ENCODE measurements at places on chromosomes 5 and 9. TPM values are rescaled to one million over a fixed set of nuclear protein-coding genes. Genes with fewer than 3 reads are reported as not detected.

The GPRIN1 gene
- 1.1 TPM for total RNA-seq

The HOMER1 gene
- 11.8 TPM for total RNA-seq

The RAD17 gene
- total RNA-seq, result 18.3 TPM

The RMI1 gene
- 3.1 TPM for total RNA-seq

The TRIM7 gene
- 1.2 TPM for total RNA-seq

The C9orf50 gene
- 1.2 TPM for total RNA-seq

The LCN1 gene
- total RNA-seq, result not detected

The PCDHA6 gene
- total RNA-seq, result 1.1 TPM

The CTNND2 gene
- total RNA-seq, result 0.36 TPM

The PCDHGB3 gene
- 6.1 TPM for total RNA-seq

The INSL4 gene
- not detected for total RNA-seq

The ELAVL2 gene
- total RNA-seq, result 0.16 TPM

The OR13F1 gene
- not detected for total RNA-seq

The FCHSD1 gene
- total RNA-seq, result 22.7 TPM

The SPATA31E1 gene
- total RNA-seq, result not detected

The ZNF474 gene
- total RNA-seq, result 0.27 TPM

The DMRTA1 gene
- 0.95 TPM for total RNA-seq

The ANKRD31 gene
- total RNA-seq, result 0.28 TPM

The EQTN gene
- not detected for total RNA-seq

The SLC25A48 gene
- total RNA-seq, result not detected

The INSL6 gene
- not detected for total RNA-seq

The STKLD1 gene
- 8.3 TPM for total RNA-seq

The BTNL9 gene
- 5.0 TPM for total RNA-seq

The ZDHHC21 gene
- total RNA-seq, result 15.6 TPM

The LCN6 gene
- total RNA-seq, result 19.1 TPM

The PCDHA1 gene
- total RNA-seq, result not detected

The GDNF gene
- total RNA-seq, result 16.3 TPM

The SLU7 gene
- total RNA-seq, result 80.3 TPM

The ADAMTS12 gene
- 3.7 TPM for total RNA-seq

The RASEF gene
- total RNA-seq, result 0.16 TPM

The KIF12 gene
- total RNA-seq, result not detected

The DMRT3 gene
- total RNA-seq, result not detected

The NAA35 gene
- 19.5 TPM for total RNA-seq

The UBE2QL1 gene
- 3.6 TPM for total RNA-seq

The KCTD16 gene
- total RNA-seq, result 0.71 TPM

The TXNDC8 gene
- not detected for total RNA-seq

The EDIL3 gene
- total RNA-seq, result 57.3 TPM

The UNC13B gene
- 18.9 TPM for total RNA-seq

The CEL gene
- not detected for total RNA-seq

The PTGDS gene
- total RNA-seq, result 36.6 TPM

The PCDHA9 gene
- 1.4 TPM for total RNA-seq

The MPDZ gene
- 62.9 TPM for total RNA-seq

The RELL2 gene
- total RNA-seq, result 6.1 TPM
